ENCODE measurements at places on chromosomes 13 and 19.

DNA sequence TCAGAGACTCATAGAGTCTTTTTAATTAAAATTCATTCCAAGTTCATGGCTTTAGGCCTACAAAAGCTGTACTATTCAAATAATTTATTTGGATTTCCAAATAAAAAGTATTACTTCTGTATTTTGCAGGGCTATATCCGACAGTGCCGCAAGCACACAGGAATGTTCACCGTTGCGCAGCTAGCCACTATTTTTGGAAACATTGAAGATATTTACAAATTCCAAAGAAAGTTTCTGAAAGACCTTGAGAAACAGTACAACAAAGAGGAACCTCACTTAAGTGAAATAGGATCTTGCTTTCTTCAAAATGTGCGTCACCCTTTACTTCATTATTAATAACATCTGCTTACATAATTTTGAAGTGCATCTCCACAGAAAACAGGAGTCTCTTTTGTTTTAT, 20.5 kb upstream of the C1QTNF9 start:
- no peak for DNase-seq

DNA sequence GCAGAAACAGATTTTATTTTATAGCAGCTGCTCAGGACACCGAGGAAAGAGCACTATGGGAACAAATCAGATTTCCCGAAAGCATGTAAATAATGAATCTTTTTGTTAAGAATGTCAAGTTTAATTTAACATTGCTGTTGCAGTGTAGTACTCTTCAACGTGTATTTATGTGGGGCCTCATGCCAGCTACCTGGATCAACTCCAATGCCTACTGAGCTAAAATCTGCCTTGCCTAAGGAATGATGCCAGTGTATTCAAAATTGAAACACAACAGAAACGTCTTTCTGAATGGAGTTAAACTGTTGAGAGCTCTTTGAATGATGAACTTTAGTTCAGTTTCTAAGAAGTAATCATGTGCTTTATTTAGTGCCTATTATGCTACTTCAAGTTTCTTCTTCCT, 1379.8 kb upstream of the ATXN8OS start:
- DNase-seq, result peak; percentile 39

- DNase-seq, result no peak
Measured at GRCh38 chr13:113845723-113846635, 17.9 kb downstream of the GAS6 start.

DNA sequence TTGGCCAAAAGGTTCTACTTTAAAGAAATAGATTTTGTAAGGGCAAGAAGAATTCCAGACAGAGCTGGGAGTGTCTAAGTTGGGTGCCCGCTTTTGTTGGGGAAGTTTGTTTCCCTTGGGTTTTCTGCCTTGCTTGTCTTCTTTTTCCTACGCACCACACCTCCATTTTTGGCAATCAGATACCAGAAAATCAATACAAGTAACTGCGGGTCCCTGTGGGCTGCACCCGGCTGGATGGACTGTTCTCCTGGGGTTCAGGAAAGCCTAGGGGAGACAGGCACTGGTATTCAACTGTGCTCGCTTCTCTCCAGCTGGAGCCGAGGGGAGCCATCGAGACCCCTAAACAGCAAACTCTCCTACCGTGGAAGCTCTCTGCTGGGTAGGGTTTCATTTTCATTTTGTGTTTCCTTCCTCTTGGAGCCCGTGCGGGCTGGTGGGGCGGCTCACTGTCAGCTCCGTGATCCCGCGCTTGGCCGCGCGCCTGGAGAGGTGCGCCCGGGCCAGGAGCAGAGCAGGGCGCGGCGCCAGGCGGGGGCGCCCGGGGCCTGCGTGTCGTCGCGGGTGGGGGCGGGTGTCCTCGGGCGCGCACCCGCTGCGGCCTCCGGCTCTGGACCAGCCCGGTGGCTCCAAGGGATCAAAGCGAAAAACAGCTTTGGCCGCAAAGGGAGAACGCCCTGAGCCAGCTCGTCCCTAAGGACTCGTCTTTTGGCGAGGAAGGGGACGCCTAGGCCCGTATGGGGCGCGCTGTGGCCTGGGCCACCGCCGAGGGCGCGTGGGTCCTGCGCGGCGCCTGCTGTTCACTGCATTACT, 347.2 kb downstream of the ZNF536 start:
- DNase-seq, result no peak

- no peak for DNase-seq
Measured at GRCh38 chr13:24091080-24091479, 69.4 kb upstream of the SPATA13 start.

DNA sequence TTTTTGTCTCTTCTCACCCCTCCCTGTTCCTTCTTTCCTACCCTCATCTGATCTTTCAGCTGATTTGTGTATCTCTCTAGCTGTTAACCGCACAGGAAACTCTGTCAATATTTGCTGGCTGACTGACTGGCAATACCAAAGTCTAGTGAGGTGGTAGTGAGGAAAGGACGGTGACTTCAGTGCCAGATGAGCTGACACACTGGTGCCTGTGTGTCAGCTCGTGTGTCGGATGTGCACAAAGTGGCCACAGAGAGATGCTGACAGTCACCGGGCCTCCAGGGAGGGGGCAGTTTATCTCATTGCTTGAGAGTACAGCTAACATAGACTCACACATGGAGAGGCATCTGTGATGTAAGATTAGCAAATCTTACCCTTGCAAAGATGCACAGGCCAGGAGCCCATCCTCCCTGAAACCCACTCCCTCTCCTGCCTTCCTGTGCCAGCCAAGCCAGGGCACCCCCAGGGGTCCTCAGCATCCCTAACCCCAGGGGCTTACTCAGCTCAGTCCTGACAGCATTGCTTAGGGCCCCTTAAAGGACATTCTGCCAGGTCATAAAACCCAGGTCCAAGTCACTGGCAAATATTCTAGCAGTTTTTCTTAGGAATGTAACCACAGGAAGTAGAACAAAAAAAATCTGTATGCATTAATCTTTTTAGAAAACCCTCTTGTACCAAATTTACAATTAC, 80.2 kb downstream of the SHISA2 start:
- DNase-seq, result no peak

DNA sequence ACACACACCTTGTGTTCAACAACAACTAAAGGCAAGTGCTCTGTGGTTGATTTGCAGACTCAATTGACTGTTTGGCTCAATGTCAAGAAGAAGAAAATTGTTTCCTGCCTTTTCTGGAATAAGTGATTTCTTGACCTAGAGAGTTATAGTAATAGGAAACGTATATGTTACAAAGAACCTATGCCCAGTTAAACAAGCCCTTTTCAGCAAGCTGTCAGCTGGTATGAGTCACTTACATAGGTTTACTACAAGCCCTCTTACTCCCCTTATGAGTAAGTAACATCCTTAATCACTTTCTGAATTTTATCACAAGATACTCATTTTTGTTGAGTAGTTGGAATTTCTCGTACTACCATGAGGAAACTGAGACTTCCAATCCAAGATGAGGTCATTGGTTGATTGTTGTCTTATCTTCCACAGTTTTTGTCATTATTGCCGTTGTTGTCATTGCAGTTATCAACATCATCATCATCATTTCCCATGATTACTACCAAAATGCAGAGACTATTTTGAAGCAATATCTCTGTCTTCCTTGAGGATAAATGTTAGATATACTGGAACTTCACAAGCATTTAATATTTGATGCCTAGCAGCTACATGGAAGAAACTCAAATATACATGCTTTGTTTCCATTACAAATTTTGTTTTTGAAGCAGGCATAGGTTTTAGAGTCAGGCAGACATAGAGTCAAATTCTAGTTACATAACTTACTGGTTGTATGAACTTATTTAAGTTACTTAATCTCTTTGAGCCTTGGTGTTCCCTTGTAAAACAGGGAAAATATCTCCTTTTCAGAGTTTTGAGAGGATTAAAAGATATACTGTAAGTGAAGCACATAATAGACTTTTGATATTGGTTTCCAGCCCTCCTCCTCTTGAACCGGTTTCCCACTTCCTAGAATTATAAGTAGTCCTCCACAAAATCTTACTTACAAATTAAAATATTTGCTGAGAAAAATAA, 106.0 kb downstream of the RAP2A start:
- no peak for DNase-seq

DNA sequence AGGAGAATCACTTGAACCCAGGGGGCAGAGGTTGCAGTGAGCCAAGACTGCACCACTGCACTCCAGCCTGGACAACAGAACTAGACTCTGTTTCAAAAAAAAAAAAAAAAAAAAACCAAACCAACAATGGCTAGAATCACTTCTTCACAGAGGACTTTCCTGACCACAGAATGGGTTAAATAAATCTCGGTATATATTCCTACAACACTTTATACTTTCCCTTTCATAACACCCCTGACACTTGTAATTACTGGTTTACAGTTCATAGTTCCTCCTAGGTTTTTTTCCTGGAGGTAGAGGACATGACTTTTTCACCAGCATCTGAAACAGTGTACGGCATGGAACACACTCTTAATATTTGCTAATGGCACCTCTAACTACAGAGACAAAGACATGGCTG, 31.4 kb downstream of the ZDHHC20 start:
- no peak for DNase-seq

DNA sequence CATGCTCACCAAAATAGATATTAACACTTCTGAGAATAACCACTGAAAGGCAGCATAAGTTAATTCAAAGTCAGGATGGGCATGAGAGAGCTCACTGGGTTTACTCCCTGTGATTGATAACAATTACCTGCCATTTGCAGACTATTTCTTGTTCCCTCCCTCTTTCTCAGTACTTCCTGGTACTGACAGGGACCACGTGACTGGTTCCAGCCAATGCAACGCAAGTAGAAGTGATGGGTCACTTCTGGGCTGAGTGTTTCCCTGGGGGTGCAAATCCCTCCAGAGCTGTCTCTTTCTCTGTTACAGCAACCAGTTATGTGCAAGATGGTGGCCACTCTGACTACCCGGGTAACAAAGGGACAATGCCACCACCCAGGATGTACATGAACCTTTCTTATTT, 118.8 kb downstream of the EFNB2 start:
- no peak for DNase-seq

DNA sequence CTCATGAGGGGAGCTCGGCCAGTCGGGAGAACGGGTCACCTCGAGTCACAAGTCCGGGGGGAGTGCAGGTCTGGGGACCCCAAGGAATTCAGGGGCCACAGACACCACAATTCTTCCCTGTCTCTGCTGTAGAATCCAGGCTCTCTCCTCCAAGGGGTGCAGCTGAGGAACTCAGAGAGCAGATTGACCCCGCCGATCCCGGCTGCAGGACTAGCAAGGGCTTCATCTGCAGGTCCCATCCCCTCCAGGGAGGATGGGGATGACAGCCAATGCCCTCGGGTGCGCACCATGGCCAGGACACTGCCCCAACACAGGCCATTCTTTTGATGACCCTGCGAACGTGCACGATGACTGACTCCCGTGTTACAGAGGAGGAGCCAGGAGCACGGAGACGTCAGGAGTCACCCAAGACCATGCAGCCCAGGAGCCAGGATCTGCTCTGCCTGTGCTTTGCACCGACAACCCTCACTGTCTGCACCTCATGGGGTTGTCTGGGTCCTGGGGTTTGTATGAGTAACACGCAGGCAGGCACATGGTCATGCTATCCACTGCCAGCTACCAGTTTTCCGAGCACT, 48.5 kb upstream of the TUBGCP3 start:
- no peak for DNase-seq

GRCh38 chr19:2982561-2982960, 5.2 kb downstream of the TLE6 start:
- DNase-seq, result no peak

DNA sequence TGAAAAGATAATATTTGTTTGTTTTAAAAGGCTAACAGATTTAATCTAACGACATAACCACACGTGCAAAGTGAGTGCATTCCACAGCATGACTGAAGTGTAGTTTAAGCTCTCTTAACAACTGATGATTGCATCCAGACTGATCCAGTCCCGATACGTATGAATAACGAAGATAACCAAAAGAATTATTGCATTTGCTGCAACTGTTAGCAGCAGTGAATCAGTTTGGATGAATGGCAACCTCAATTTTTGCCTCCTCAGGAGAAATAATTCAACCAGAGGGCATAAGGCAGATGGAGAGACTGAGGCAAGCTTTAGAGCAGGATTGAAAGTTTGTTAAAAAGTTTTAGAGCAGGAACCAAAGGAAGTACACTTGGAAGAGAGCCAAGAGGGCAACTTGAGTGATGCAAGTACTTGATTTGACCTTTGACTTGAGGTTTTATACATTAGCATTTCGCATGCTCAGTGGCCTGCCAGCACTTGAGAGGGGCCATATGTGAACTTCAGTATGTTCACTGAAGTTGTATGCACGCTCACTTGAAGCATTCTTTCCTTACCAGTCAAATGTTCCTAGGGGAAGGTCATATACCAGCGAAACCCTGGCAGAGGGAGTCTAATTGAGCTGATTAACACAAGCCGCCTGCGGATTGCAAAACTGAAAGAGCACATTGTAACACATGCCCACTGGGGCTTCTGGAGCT, 835.0 kb upstream of the PCDH20 start:
- DNase-seq, result no peak

DNA sequence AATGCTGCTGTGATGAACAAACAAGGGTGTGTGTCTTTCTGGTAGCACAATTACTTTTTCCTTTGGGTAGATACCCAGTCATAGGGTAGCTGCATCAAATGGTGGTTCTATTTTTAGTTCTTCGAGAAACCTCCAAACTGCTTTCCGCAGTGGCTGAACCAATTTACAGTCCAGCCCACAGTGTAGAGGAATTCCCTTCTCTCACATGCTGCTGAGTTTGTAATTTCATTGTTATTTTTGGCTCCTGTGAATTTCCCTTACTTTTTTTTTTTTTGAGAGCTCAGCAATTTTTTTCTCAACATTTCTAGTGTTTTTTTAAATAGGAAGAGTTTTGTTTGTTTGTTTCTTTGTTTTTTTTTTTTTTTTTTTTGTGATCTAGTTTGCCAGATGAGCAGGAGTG, 37.5 kb upstream of the ADGRE1 start:
- DNase-seq, result no peak

GRCh38 chr19:19304186-19304965, 15.9 kb downstream of the SUGP1 start:
- DNase-seq, result no peak

DNA sequence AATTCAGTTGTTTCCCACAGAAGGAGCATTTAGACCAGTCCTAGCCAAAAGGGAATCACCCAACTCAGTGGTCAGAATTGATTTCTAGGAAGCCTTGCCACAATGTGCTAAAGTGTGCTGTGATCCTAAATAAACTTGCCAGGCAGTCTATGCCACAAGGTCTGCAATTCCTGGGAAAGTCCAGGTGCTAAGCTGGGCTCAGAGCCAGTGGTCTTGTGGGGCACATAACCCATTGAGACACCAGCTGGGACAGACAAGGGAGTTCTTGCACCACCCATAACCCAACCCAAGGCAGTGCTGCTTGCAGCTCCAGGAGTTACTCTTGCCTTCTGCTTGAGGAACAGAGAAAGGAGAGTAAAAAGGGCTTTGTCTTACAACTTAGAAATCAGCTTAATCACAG, 489.5 kb upstream of the SPRY2 start:
- DNase-seq, result no peak

- peak; percentile 14 for DNase-seq
Measured at GRCh38 chr13:111559612-111560403, 239.4 kb downstream of the TEX29 start.

DNA sequence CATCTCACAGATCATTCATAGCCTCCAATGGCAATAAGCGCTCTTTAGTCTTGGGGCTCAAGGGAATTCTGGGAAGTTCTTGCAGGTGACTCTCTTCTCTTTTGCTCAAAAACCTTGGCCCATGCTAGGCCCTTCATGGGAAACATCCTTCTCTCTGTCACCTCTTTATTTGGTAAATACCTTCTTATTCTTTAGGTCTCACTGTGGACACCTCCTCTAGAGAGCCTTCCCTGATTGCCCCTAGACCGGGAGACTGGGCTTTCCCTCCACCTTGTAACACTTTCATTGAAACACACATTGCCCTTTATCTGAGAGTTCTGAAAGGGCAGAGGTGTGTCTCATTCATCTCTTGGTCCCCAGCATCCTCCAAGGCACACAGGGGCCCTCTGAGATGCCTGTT, 1.9 kb downstream of the C19orf81 start:
- DNase-seq, result no peak

Data from NCI-H2081 (cell line).